ENCODE measurements at places on chromosomes 1 and 21.

- no peak for DNase-seq
Measured at GRCh38 chr21:26168371-26168770, 2.2 kb downstream of the APP start.

- no peak for DNase-seq
Measured at GRCh38 chr1:95467036-95467435, 233.0 kb downstream of the RWDD3 start.

GRCh38 chr1:46301406-46301807 is 2.0 kb downstream of the LRRC41 start:
- no peak for DNase-seq

- no peak for DNase-seq
Measured at GRCh38 chr1:32925403-32926162, 24.4 kb upstream of the TMEM54 start.

DNA sequence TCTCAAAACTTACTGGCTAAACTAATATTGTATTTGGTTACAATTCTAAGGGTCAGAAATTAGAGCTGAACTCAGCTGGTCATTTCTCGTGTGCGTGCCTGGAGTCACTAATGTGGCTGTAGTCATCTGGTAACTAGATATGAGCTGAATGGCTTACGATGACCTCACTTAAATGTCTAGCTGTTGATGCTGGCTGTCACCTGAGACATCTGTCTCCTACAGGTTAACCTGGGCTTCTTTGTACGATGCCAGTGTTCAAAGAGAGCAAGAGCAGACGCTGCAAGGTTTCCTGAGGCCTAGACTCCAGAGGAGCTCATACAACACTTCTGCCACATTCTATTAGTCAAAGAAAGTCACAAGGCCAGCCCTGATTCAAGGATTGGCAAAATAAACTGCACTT is 17.1 kb upstream of the ALG6 start:
- no peak for DNase-seq

GRCh38 chr1:225845571-225846259 is 35.8 kb downstream of the EPHX1 start:
- no peak for DNase-seq

DNA sequence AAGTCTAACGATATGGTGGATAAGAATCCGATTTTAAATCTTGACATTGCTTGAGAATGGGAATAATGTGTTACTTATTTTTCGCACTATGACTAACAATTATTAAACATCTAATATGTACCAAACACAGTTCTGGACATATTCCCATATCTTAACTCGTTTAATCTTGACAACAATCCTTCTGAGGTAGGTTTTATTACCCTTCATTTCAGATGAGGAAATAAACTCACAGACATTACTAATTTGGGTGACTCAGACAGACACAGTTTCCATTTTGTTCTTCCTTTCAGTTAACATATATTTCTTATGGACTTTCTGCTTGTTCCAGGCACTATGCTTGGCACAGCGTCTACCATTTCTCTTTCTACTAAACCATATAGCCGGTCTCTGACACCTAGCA is 244.8 kb downstream of the SMYD3 start:
- no peak for DNase-seq

DNA sequence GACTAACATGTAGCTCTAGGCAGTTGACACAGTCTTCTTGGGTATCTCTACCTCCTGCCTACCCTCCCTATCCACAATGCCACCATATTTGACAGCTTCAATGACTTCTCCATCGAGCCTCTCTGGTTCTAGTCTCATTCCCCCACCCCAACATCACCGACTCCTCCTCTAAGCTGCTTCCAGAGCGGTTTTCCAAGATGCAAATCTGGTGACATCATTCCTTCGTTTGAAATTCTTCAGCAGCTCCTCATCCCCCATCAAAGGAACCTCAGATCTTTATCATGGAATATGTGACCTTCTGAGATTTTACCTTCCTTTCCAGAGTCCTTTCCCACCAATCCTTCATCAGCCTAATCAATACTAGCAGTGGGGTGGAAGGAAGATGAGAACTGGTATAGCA is 352.4 kb upstream of the RUNX1 start:
- DNase-seq, result no peak

GRCh38 chr1:226942392-226942791 is 2.3 kb downstream of the COQ8A start:
- DNase-seq, result no peak

DNA sequence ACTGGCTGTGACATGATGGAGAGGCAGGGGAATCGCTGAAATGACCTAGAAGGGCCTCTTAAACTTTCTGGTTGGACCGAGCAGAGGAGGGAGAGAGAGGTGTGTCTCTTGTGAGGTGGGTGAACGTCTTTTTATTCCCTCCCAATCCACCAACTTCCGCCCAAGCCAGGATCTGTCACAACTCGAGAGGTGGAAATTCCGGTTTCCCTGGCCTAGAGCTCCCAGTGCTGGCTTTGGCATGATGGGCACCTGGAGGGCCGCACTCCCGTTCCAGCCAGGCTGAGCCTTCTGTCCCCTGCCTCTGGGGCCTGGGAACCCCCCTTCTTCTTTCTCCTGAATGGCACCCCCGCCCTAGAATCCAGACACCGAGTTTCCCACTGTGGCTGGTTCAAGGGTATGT is at the start of gene SEMA4A:
Gene SEMA4A (plus strand): TSS at position 224 of the 400 bp plus-strand sequence. CDS start 994 bp downstream, outside the sequence.
- no peak for DNase-seq

DNA sequence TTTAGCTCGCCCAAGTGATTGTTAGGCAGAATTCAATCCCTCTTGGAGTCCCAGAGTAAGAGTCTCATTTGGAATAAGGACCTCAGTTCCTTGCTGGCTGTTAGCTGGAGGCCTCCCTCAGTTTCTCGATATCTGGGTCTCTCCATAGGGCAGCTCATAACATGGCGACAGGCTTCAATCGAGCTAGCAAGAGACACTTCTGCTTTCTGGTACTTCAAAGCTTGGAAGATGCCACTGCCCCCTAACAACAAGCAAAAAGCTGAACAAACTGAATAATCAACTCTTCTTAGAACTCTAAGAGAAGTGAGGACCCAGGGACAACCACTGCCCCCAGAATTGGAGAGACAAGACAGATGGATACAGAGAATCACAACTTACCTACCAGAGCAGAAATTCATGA is 86.2 kb downstream of the TEX35 start:
- DNase-seq, result no peak

DNA sequence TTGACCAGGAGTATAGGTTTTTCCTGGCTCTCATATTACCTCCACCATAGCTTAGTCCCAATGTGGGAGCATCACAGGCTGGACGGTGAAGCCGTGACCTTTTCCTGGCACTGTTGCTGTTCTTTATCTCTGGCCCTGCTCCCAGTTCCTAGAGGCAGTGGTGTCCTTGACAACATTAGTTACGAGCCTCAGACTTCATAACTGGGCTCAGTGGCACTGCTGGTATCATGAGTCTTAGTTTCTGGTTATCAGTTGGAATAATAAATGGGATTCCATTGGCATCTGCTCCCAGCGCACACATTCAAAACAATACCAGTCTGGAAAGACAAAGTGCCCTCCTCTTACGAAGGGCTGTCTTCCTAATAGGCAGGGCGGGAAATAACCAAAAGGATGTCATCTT is 8.0 kb downstream of the RNPEP start:
- no peak for DNase-seq

DNA sequence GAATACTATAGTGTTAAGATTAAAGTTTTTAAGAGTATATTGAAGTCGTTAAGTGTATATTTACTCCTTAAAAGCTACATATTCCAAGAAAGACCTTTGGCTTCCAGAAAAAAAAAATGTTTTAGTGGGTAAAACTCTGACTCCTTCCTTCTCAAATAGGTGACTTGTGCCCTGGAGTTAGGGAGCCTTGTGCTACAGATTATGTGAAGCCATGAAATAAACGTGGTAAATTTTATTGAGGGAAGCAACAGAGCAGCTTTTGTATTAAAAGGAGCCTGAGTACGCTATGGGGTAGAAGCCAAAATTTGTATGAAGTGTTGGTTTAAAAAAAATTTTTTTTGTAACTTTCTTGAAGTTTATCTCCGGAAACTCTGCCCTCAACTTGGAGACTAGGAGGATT is 994 bp downstream of the RO60 start:
- no peak for DNase-seq

DNA sequence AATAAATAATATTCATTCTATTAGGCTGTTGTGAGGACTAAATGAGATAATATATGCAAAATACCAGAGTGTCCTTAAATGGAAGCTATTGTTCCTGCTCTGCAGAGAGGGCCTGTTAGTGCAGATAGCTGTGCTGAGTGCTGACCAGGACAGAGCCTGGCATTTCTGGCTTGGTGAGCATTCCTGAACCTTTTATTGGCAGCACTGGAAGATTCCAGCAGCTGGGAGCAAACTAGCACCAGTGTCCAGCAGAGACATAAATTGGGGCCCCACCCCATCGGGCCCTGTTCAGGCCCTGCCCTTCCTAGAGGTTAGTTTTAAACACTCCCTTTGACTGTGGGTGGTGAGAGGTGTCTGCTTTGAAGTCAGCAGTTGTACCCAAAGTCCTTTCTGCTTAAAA is 85.9 kb upstream of the GADD45A start:
- DNase-seq, result no peak

DNA sequence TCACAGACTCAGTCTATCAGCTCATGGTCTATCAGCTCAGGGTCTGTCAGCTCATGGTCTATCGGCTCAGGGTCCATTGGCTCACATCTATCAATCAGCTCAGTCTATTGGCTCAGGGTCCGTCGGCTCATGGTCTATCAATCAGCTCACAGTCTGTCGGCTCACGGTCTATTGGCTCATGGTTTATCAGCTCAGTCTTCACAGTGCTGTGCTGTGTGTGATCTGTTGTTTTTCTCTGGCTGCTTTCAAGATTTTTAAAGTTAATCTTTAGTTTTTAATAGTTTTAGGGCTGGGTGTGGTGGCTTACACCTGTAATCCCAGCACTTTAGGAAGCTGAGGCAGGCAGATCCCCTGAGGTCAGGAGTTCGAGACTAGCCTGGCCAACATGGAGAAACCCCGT is 14.4 kb downstream of the C1orf159 start:
- DNase-seq, result no peak

DNA sequence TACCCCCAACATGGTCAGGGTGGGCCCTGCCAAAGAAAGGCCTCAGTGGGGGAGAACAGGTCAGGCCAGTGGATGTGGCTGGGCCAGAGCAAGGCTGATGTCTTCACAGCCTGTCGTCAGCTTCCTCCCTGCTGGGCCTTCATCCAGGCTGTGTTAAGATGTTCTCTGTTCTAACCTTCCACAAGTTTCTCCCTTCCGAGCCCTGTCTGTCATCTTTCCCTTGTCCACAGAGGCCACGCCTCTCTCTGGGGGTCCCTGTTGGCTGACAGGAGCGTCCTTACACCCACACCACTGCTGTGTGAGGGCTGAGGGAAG is 36.2 kb downstream of the SIM2 start:
- DNase-seq, result no peak

DNA sequence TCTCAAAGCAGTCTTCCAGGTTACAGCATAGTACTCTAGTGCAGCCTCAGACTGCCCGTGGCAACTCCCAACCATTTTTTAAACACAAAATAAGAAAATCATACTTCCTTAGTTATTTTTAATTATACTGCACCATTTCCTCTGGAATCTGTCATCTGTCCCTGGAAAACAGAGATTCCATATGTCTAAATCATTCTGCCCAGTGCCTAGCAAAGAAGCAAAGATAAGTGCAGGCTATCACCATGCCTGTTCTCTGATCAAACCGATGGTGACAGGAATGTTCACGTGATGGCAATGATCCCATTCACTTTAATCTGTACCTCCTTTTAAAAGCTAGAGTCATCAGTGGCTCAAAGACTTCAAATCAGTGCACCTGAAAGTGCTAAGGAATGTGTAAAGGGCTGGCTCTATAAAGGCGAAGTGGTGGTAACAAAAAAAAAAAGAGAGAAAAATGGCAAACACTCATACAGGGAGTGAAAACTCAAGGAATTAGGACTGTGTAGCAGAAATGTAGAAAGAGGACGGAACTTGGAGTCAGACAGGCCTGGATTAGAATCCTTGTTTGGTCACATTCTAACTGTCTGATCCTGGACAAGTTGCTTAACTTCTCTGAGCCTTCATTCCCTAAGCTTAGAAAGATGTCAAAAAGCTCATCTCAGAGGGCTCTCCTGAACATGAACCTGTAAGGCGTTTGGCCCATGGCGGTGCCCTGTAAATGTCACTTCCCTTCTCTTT is 9.9 kb upstream of the CCN1 start:
- no peak for DNase-seq

DNA sequence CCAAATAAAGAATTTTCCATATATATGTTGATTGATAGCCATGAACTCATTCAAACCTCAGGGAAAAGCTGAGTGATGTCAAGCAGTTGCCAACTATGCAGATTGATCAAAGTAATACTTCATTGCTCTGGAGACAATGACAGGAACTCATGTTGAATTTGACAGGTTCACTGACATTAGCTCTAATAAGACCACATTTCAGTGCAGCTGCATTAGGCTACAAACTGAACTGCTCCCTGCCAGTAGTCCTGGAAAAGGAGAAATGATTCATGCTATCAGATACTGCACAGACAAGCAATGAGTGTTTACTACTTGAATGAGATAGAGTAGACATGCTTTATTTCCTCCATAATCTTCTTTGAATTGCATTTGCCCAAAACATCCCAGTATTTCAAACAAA is 948.4 kb downstream of the MRPL39 start:
- no peak for DNase-seq

GRCh38 chr1:168085401-168085872 is 51.3 kb downstream of the GPR161 start:
- DNase-seq, result no peak

DNA sequence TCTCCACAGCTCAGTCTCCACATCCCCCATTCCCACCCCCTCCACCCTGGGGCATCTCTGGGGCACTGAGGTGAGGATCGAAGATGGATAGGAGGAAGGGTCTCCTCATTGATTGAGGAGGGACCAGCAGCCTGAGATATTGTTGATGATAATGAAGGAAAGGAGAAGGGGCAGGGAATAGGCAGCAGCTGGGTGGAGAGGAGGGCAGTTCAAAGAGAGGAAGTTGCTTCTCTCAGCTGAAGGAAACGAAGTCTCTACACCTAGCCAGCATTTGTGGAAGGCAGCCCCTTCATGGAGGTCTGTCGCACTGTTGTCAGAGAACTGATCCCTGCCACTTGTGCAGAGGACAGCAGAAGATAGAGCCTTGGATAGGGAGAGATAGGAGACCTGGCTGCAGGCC is 5.7 kb downstream of the KNCN start:
- DNase-seq, result no peak

All from stimulated activated CD8-positive, alpha-beta memory T cell treated with anti-CD3 and anti-CD28 coated beads, Interleukin-2, amount 100 ng/mL, for 1 hour (primary cell).